ENCODE measurements at places on chromosomes 13 and 19.

- no peak for DNase-seq
These were observed 530.7 kb upstream of the SLITRK1 start for GRCh38 chr13:84413016-84413415.

- no peak for DNase-seq
These were observed 1397.4 kb upstream of the SPRY2 start for GRCh38 chr13:81738364-81738763.

- peak; percentile 46 for DNase-seq
These were observed 1.1 kb downstream of the FOXO1 start for GRCh38 chr13:40665126-40666044.

DNA sequence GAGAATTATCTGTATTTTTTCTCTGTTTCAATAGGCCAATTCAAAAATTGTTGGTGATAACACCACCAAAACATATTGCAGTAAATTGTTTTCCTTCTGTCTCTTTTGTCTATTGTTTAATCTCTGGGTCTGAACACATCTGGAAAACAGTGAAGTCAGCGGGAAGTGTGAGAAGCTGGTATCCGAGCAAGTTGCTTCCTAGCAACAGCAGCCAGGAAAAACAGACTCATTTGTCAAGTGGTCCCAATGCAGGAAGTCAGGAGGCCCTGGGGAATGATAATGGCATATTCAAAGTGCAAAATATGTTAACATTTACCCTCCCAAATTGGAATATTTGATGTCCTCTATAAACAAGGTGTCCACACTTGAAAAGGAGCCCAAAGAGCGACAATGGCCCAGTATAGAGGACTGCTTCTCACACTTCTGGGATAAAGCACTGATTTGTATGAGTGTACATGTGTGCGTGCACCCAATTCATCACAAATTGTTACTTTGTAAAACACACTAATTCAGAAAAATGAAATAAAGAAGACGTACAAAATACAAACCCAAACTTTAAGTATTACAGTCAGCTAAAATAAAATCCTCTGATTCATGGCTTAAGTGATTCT, 515.0 kb downstream of the TBC1D4 start:
- DNase-seq = no peak

DNA sequence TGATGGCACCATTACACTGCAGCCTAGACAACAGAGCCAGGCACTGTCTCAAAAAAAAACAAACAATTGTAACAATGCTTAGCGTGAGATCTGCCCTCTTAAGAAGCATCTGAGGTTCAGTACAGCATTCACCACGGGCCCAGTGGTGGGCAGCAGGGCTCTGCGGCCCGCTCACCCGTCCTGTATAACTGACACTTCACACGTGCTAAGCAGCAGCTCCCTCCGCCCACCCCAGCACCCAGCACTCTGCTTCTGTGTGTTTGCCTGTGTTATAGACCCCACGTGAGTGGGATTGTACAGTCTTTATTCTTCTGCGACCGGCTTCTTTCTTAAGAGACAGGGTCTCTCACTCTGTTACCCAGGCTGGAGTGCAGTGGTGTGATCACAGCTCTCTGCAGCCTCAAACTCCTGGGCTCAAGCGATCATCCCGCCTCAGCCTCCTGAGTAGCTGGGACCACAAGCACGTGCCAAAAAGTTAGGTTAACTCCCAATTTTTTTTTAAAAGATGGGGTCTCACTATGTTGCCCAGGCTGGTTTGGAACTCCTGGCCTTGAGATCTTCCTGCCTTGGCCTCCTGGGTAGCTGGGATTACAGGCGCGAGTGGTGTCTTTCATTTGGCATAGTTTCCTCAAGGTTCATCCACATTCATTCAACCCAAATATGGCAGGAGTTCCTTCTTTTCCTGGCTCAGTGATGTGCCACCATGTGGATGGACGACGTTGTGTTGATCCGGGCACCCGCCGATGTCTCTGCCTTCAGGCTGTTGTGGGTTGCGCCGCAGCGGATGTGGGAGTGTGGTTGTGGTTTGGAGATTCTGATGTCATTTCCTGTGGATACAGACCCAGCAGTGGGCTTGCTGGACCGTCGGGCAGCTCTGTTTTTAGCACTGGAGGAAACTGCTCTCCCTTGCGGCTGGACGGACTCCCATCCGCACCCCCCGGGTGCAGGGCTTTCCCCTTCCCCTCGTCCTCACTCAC, 170.0 kb downstream of the KDM4B start:
- DNase-seq = no peak
